ENCODE measurements at places on chromosomes 5 and 9. TPM values are rescaled to one million over a fixed set of nuclear protein-coding genes. Genes with fewer than 3 reads are reported as not detected.

MED10 gene
- total RNA-seq: 10.8 TPM

DNA sequence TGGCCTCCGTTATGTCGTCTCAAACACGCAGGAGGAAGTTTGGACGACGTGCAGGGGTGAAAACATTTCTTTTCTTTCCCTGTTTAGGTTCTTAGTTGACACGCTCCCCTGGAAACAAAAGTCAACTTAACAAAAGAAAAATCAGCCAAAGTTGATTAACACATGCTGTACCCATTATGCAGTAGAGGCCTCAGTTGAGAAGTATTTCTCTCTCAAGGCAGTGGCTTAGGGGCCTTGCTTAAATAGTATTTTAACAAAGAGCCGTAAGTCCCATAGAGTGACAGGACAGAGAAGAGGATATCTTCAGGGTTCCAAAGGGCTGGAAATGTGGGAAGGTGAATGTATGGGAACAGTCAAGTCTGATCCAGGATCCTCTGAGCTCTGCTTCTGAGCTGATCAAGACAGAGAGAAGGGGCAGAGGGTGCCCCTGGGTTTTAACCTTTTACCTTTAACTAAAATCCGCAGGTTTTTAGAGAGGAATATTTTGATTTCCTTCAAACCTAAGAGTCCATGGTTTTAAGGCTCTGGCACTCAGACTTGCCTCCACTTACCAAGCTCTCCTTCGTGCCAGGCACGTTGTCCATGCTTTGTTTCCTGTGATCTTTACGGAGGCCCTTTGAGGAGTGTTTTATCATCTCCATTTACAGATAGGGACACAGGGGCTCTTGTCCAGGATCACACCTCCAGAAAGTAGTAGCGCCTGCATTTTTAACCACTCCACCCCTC lies 629 bp upstream of the CD74 start:
- no peak for DNase-seq

DNA sequence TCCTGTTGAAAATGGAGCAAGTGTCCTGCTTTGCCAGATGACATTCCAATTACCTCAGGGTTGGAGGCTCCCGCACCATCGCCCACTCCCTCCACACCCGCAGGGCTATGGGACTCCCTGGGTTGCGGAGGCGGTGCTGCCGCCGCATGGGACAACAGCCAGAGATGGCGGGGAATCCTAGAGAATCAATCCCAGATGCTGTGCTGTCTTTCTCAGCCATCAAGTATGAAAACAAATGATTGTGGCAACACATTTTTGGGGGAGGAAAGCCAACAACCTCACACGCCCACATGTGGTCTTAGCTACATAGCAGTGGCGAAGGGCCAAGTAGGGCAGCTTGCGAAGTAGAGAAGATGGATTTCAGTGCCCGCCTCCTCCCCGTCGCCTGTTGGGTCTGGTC lies 46.7 kb downstream of the IL31RA start:
- DNase-seq: peak; percentile 58

- DNase-seq: no peak
Observed at GRCh38 chr5:13580058-13580457, 364.4 kb downstream of the DNAH5 start.

DNA sequence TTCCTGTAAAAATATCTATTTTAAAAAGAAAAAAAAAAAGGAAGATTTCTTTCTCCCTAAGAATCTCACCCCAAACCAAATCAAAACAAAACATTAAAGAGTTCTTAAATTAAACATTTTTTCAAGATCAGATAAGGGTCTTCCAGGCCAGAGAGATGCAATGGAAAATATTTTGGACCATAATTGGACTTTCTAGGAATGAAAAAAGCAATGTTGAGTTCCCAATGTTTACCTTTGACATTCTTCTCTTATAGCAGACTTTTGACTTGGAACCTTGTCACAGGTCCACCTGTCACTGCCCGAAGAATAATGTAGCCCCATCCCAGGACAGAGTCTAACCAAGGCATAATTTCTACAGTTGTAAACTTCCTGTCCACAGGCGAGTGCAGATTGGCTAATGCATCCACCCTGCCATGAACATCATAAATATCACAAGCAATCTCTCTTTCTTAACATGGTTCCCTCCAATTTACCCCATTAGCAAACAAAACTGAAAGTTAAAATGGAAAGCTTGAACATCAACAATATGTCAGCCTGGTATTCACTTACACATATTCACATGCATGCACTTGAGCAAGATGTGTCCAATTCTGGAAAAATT lies 121.7 kb upstream of the ZNF366 start:
- no peak for DNase-seq

- peak; percentile 33 for DNase-seq
Observed at GRCh38 chr9:110125207-110125751, 82.7 kb downstream of the C9orf152 start.

DNA sequence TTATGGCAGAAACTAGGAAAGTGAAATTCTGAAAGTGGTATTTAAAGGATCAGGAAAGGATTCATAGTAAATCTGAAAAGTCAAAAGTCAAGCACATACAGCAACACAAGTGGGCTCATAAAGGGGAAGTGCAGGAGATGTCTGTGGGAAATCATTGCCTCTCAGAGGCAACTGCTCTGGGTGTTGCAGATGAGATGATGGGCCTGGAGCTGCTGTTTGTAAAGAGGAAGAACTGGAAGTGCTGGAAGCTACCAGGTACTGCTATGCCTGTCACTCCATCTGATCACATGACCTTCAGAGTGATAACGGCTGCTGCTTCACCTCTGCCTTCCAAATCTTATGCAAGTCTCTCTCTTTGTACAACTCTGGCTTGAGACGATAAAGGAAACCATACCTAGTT lies 55.9 kb downstream of the ADRB2 start:
- no peak for DNase-seq

DNA sequence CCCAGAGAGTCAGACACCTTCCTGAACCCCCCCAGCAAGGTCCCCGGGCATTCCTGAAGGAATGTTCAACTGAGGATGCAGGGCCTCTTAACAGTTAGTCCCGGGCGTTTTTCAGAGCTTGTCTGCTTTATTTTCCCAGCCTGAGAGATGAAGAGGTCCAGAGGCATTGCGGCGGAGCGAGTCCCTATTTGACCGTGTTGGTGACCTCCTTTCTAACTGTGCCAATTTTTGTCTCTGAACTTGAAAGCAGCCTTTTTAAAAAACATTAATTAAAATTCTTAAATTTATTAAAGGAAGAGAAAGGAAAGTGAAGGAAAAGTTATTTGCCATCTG lies 433 bp upstream of the PTAR1 start:
- no peak for DNase-seq

DNA sequence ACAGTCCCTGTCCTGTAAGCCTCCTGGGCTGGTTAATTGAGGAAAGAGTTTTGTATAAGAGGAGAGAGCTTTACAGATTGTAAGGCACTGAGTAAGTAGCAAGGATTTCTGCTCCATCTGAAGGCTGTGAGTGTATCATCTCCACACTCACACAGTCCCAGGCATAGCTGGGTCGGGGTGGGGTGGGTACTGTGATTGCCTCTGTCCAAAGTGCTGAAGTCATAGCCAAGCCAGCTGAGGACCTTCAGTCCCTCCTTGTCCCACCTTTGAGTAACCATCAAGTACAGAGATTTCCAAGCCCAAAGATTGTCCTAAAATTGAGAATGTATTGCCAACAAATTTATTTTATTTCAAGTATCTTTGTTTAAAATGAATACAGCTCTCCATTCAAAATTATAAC lies 5.5 kb upstream of the DNAJB5 start:
- no peak for DNase-seq

- no peak for DNase-seq
Observed at GRCh38 chr9:110521206-110521605, 58.3 kb downstream of the SVEP1 start.

DNA sequence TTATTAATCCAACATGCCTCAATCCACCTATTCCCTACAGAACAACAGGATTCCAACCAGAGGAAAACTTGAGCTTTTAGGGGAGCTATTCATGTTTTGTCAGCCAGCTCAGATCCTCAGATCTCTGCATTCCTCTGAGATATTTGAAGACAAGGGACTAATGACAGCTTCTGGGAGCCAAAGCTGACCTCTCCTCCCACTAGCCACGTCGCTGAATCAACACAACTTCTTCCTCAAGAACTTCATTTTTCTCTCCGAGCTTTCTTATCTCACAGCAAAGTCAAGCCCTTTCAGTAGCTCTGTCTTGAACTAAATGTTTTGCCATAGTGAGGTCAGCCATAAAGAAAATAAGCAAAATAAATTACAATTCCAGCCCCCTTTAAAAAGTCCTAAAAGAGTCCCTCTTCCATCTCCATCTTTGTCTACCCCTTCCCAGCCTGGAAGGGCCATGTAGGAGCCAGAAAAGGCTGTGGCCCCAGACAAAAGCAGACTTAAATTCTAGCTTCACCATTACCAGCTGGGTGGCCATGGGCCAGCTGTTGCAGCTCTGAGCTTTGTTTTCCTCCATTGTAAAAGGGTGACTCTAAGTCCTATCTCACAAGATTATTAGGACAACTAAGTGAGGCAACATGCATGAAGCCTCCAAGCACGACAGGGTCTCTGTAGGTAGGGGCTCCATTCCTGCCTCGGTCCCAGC lies 65.0 kb downstream of the HSD17B3 start:
- DNase-seq: no peak

GRCh38 chr9:31028137-31028536 lies 1356.3 kb upstream of the ACO1 start:
- DNase-seq: no peak

Data from spinal cord (tissue), 10 donors.